ENCODE measurements at places on chromosomes 6 and 20.

DNA sequence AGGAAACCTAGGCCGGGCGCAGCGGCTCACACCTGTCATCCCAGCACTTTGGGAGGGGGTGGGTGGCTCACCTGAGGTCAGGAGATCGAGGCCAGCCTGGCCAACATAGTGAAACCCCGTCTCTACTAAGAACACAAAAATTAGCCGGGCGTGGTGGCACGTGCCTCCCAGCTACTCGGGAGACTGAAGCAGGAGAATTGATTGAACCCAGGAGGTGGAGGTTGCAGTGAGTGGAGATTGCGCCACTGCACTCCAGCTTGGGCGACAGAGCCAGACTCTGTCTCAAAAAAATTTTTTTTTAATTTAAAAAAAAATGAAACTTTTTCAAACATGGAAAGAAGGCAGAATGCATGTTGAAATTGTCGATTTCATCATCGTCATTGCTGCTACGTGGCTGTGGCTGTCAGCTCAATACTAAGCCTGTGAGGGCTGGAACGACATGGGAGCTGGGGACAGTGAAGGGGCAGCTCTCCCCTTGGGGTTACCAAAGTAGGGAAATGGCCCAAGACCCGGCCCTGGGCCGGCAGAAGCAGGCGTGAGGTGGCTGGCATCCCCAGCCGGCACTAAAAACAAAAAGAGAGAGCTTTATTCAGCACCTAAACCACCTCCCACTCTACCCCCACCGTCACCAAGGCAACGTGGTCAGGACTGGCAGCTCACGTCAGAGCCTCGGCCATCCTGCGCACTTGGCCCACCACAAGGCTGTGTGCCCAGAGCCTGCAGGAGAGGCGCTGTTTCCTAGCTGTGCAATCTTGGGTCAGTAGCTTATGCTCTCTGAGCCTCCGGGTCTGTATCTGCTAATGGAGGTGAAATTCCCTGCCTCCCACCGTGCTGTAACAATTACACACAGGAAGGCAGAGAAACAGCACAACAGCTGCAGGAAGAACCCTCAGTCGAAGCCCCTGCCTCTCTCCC, 30.8 kb downstream of the AGPAT4 start:
- DNase-seq = no peak

DNA sequence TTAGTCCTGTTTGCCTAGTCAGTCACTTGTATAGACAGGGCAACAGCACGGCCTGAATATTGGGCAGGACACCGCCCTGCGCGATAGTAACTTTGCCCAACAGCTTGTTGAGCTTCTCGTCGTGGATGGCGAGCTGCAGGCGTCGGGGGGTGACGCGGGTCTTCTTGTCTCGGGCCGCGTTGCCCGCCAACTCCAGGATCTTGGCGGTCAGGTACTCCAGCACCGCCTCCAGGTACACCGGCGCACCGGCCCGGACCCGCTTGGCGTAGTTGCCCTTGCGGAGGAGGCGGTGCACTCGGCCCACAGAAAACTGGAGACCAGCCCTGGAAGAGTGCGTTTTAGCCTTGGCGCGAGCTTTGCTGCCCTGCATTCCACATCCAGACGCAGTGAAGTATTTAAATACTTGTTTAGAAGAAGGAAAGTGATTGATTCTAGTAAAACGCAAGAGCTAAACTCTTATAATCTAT, 92.8 kb upstream of the BTN3A2 start:
- DNase-seq = no peak

DNA sequence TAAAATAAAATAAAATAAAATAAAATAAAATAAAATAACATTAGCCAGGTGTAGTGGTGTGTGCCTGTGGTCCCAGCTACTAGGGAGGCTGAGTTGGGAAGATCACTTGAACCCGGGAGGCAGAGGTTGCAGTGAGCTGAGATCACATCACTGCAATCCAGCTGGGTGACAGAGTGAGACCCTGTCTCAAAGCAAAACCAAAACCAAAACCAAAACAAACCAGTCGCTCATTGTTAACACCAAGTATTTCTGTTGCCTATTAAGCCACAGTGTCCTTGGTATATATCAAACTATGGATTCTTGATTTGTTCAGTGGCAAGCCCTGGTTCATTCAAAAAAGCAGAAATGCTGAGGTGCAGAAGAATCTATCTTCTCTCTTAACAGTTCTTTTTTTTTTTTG, 65.7 kb downstream of the PYGB start:
- no peak for DNase-seq

GRCh38 chr6:111842891-111843290, 30.4 kb downstream of the FYN start:
- no peak for DNase-seq

GRCh38 chr6:17396256-17396655, 2.9 kb downstream of the CAP2 start:
- DNase-seq = no peak

GRCh38 chr20:38434301-38434741, 807 bp downstream of the SNHG17 start:
- peak; percentile 26 for DNase-seq

- DNase-seq = no peak
These were observed 223.2 kb upstream of the GMDS start for GRCh38 chr6:2468601-2468955.

DNA sequence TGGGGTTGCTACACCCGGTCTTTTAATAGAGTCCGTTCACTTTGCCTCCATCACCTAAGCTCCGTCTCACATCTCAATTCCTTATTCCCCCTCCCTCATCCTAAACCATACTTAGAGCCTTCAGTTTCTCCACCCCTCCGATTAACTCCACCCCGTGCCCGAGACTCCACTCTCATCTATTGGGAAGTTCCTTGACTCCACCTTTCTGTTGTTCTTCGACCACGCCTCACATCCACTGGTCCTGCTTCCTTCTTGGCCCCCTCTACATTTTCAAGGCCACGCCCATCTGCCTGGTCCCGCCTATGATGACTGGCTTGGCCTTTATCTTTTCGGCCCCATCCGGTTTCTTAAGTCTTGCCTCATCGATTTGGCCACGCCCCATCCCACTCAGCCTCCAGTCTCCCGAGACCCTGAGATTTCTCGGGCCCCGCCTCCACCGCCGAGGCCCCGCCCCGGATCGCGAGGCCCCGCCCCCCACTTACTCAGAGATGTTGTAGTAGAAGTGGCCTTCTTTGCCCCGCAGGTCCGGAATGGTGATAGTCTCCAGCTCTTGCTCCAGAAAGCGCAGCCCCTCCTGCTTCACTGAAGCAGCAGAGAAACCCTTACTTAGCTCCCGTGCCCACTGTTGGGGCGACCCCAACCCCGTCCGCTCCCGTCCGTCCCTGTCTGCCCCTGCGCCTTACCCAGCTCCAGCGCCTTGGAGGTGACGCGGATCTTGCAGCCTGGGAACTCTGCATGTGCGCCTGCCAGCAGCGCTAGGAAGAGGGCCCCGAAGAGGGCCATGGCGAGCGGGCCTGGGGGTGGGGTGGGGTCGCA, 1.1 kb downstream of the PLTP start:
- DNase-seq = peak; percentile 100

DNA sequence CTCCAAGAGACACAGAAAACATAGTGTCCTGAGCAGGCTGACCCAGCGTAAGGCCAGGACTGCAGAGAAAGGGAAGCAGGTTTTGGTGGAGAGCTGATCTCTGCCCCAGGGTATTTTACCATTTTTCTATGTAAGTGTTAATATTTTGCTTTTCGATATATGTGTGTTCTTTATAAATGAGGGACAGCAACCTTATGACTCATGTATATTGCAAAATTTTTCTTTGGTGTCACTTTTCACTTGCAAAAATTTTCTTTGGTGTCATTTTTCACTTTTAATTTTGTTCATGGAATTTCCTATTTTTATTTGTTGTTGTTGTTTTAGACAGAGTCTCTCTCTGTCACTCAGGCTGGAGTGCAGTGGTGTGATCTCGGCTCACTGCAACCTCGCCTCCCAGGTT, 34.6 kb upstream of the PXDC1 start:
- DNase-seq = no peak

DNA sequence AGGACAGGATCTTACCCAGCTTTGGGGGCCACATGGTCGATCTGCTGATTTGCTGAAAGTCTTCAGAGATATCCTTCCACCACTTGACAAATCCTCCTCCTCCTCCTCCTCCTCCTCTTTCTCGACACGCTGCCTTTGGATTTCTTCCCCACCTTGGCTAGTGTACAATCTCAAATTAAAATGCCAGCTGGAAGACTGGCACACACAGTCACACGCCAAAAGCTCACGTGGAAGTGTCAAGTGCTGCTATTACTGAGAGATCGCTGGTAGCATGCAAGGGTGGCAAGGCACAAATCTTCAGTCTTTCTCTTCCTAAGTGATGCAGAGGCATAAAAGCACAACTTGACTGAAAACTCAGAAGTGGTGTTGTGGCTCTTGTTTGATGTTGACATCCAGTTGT, 35.3 kb downstream of the GPR6 start:
- no peak for DNase-seq

DNA sequence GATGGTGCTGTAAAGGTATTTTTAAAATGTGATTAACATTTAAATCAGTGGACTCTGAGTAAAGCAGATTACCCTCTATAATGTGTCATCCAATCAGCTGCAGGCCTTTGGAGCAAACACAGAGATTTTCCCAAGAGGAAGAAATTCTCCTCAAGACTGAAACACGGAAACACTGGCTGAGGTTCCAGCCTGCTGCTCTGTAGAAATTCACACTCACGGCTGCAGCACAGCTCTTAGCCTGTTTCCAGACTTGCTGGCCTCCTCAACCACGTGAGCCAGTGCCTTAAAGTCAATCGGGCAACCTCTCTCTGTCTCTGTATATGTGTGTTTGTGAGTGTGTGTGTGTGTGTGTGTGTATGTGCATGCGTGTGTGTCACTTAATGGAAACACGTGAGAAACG, 41.1 kb downstream of the PDE10A start:
- no peak for DNase-seq

DNA sequence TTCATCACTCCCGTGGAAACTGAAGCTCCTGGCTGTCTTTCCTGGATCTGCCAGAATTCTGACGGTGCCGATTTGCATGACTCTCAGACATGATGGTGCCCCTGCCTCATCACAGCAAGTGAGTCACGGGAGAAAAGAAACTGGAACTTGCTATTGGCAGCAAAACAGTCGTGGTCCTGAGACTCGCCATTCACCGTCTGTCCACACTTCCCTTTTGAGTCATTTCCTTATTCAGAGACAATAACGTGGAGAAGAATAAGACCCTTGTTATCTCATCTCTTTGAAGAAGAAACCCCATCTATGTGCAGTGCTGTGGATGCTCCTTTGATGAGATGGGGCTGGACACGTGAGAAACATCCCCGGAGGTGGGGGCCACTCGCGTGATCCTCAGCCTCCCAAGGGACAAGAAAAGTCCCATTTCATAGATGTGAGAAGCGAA, 4.2 kb downstream of the GPR31 start:
- peak; percentile 13 for DNase-seq

DNA sequence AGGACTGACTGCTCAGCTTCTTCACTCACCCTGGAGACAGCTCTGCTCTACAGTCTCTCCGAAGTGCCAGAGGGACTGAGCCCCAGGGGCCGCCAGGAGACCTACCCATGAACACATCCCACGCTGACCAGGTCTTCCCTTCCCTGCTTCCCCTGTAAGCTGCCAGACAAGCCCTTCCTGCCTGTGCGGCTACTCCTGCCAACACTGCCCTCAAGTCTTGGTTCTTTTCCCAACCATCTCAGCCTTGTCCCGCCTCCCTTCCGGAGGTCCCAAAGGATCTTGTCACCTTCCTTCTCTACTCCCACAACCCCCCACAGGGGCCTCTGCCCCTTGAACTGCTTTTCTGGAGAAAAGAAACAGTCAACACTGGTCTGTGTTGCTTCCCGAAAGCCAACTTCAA, 15.0 kb downstream of the CPNE5 start:
- no peak for DNase-seq

GRCh38 chr6:142845143-142845571, 99.8 kb downstream of the HIVEP2 start:
- DNase-seq = peak; percentile 15

- DNase-seq = no peak
These were observed 744.1 kb upstream of the GJE1 start for GRCh38 chr6:141388666-141389065.

- DNase-seq = peak; percentile 69
These were observed 492.5 kb downstream of the CDKAL1 start for GRCh38 chr6:21026576-21027273.

DNA sequence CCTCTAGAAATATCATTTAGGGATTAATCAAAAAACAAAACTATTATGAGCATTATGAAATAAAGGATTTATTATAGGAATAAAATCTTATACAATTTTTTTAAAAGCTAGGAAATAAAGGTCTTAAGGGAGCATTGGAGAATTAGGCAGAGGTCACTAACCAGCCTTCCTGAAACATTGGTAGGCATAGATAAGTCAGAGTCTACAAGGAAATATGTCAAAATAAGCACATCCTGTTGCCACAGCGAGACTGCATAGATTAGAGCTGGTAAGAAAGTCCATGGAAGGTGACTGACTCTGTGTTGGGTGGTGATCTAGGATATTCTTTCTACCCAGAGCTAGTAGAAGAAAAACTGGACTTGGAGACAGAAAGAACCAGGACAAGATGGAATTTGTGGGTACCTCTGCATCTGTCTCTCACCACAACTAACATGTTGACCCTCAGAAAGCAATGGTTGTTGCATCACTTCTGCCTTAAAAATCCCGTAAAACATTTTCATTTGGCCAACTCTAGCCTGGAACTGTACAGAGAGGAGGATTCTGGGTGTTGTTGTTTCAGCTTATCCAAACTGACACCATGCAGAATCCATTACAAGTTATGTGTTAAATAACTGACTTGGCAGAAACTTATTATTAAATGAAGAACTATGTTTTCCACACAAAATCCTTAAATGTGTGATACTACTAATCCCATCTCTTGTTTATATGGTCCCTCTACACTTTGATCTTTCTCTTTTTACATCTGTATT, 77.1 kb downstream of the FBXO5 start:
- no peak for DNase-seq

DNA sequence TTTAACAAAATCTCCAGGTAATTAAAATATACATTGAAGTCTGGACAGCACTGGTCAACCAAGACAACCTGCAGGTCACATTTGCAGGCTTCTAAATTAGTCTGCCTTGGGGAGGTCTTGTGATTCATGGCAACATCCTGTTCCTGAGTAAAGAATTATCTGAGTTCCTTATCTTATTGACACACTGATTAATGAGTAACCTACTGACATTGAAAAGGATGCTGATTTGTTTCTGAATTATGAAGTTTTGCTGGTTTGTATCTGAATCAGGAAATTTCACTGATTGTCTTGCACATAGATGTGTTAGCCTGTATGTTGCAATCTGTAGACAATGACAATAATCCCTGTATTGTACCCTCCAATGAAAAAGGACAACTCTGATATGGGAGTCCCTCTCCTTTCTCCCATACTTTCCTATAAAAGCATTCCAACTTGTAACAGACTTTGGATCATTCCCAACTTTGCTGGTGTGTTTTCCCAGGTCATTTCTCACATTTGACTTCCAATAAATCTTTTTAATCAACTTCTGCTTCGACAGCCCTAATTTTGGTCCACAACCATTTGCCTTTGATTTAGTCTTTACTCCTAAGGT, 80.0 kb downstream of the LAMP5 start:
- DNase-seq = no peak

- no peak for DNase-seq
These were observed 29.2 kb upstream of the PKHD1 start for GRCh38 chr6:52116605-52116948.

GRCh38 chr20:21515300-21516179, 1.7 kb upstream of the NKX2-2 start:
- no peak for DNase-seq
